ENCODE measurements at places on chromosomes 2 and 18.

- no peak for DNase-seq
Measured at GRCh38 chr2:135590619-135591260, 59.5 kb downstream of the R3HDM1 start.

DNA sequence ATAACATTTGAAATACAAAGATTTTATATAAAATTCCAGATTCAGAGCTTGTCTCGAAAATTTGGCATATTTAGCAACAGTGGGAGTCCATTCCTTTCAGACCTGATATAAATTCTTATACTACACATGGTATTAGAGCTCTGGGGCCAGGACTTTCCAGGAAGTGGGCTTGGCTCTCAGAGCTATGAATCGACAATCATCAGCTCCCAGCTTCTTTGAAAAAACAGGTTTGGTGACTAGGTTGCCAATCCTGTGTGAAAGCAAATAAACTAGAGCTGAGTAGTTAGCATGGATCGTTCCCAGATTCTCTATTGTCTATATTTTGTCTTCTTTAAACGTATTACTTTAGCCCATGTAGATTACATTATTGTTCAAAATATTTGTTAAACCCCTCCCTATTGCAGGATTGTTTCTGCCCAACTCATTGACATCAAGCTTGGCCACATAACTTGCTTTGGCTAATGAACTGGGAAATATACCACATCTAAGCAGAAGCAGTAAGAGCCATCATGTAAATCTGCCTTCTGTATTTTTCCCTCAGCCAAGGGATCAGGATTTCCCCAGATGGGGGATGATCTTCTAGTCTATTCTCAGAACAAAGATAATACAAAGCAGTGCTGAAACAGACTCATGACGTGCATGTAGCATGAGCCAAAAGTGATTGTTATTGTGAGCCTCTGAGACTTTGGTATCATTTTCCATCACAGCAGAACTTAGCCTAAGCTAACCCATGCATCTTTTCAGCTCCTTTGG, 105.4 kb downstream of the KCNH7 start:
- DNase-seq, result no peak

- no peak for DNase-seq
Measured at GRCh38 chr2:216594081-216594480, 39.1 kb upstream of the IGFBP2 start.

DNA sequence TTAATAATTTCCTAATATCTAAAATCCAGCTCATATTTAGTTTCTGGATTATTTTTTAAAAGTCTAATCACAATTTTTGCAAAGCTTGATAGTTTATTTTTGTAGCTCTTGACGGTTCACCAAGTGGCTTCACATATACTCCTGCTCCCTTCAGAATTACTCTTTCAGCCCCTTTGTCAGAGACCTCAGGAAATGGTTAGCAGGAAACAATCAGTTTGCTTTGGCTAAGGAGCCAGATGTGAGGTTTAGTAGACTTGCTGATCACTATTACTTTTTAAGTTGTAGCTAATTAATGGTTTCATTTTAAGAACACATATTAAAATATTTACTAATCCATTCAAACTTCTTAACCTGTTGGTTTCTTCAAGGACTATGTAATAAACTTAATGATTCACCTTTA, 2.3 kb downstream of the RBBP8 start:
- DNase-seq, result no peak

- no peak for DNase-seq
Measured at GRCh38 chr2:54531558-54531957, 75.4 kb downstream of the SPTBN1 start.

Measured in AG04449 (cell line).